ENCODE measurements at places on chromosomes 11 and 22. TPM values are rescaled to one million over a fixed set of nuclear protein-coding genes. Genes with fewer than 3 reads are reported as not detected.

DNA sequence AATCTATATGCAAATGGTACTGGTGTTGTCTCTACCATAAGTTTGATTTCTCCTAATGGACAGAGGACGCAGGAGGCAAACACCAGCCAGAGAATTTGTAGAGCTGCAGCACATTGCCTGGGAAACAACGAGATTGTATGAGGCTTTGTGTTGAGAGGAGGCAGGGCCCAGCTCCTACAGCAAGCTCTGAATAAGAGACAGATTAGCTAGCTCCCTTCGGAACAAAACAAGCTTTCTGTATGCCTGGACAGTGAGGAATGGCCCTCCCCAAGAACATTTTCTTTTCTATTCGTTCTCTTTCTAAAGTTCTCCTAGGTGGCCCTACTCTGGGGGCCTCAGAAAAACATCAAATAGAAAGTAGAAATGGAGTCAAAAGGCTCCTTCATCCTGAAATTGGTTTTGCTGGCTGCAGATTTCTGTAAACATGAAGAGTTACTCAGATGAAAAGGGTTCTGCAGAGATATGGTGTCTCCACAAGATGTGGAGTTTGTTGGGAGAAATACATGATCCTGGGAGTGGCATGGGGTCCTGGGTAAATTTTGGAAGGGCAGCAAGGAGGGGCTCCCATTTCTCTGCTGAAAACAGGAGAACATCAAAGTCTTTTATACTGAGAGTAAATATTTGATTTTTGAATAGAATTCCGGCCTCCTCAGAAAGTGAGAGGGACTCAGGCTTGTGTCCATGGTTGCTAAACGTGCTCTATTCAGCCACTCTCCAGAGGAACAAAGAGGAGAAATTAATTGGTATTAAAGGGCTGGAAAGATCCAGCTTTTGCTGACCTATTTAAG lies 6.8 kb upstream of the HEPACAM start:
- H3K4me1 ChIP-seq, result peaks cover 6% of the 10 kb centered on the region
- peaks cover 8% of the 10 kb centered on the region for H3K27me3 ChIP-seq
- H3K36me3 ChIP-seq, result no peaks in the 10 kb centered on the region
- DNase-seq, result no peak

DNA sequence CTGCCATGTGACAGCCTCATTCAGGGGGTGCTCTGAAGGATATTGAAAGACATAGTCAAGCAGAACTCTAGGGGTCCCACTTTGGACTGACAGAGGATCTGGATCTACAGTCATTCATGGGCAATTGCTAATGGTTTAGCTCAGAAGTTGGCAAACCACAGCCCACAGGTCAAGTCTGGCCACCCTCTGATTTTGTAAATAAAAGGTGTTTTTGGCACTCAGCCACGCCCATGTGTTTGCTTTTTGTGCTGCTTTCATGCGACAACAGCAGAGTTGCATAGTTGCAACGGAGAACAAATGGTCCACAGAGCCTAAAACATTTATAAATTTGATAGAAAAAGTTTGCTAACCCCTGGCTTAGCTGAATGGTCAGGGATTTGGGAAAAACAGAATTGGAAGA lies 41.7 kb downstream of the RPS6KA4 start:
- no peaks in the 10 kb centered on the region for H3K36me3 ChIP-seq
- H3K27me3 ChIP-seq, result peaks cover 26% of the 10 kb centered on the region
- no peak overlapping the region for H3K4me3 ChIP-seq

DNA sequence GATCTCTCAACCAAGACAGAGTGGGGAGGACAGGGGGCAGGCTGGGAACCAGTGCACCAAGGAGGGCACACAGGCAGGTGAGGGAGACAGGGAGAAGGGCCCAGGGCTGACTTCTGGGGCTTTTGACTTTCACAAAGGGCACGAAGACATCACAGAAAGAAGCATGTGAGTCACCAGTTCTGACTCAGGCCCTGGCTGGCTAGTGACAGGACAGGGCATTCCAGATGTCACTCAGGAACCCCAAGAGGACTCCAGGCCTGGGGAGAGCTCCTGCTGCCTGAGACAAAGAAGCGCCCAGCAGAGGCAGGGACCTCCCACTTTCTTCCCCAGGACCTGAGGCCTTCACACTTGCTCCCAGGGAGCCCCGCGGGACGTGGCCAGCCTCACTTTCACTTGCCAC lies 497.2 kb downstream of the BUD13 start:
- DNase-seq, result no peak
- no peak overlapping the region for H3K27ac ChIP-seq
- H3K27me3 ChIP-seq, result peaks cover 11% of the 10 kb centered on the region
- no peak overlapping the region for H3K4me3 ChIP-seq

DNA sequence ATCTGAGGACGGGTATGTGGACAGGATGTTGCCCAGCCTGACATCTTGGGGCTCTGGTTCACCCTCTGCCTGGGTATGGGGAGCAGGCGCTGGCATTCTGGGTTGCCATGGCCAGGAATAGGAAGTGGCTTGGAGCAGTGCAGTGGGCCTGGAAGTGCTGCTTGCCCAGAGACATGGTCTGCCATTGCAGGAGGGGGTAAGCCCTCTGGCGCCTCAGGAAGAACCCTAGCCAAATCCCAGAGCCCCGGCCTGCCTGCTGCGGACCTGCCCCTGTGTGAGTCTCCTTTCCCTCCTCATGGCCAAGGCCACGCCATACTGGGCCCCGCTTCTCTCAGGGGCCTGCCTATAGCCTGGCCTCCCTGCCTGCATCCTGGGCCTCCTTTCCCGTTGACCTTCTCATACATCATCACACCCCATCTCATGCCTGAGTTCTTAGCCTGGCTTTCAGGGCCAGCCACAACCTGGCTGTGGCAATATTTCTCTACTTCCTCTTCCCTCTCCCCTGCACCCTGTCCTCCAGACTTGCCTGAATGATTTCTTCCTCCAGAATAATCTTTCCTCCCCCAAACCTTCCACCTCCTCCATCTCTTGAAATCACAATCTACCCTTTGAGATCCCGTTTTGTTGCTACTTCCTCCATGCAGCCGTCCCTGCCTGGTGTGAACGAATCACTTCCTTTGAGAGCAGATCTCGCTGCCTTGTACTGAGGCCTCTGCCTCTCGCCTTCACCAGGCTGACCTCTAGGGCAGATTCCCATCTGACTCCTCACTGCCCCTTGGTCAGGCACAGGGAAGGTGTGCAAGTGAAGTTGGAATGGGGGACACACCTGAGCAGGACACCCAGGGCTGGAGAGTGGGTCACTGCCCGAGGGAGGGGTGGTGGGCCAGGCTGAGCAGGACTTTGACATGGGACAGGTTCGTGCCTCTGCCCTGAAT lies 5.2 kb downstream of the CAPN5 start:
- H3K4me1 ChIP-seq, result peaks cover 48% of the 10 kb centered on the region
- H3K36me3 ChIP-seq, result no peaks in the 10 kb centered on the region
- no peak overlapping the region for H3K4me3 ChIP-seq
- no peak for DNase-seq

Gene LAMTOR1
- total RNA-seq, result 96.8 TPM

Gene ANO5
- total RNA-seq, result not detected

Gene IGSF9B
- 3.8 TPM for total RNA-seq

Data from osteocyte (in vitro differentiated cells).